ENCODE measurements at places on chromosomes 1 and 21.
A peak's percentile ranks its signal among the peaks of the same experiment; 100 is the strongest.

- peak; percentile 87 for DNase-seq
These were observed 35.8 kb downstream of the SLC2A1 start for GRCh38 chr1:42922687-42923366.

DNA sequence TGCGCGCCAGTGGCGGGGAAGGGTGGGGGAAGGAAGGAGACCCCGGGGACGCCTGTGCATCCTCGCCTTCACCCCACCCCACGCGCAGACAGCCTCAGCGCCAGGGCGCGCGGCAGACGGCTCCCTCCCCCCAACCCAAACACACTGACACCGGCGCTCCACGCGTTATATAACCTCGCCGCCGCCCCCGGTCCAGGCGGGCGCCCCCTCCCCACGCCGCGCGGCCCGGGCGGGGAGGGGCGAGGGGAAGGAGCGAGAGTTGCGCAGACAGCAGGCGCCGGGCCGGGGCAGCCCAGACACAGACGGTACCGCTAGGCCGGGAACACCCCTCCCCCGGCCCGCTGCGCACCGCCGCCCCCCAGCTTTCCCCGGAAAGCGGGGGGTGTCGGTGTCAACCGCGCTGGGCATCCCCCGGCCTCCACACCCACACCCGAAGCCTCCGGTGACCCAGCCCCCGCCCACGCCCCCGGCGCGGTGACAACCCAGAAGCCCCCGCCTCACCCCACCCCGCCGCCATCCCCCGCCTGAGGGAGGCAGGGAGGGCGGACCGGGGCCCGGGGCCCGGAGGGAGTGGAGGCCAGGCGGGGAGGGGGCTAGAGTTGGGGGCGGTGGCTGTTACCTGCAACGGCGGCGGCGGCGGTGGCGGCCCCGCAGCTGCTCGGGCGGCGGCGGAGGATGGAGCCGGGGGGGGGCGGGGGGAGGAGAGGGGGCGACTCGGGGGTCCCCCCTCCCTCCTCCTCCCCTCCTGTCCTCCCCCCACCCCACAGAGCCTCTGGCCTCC lies 432 bp downstream of the AKT3 start:
- DNase-seq, result peak; percentile 81

- DNase-seq, result no peak
These were observed 909 bp upstream of the PAXBP1 start for GRCh38 chr21:32772281-32773047.

DNA sequence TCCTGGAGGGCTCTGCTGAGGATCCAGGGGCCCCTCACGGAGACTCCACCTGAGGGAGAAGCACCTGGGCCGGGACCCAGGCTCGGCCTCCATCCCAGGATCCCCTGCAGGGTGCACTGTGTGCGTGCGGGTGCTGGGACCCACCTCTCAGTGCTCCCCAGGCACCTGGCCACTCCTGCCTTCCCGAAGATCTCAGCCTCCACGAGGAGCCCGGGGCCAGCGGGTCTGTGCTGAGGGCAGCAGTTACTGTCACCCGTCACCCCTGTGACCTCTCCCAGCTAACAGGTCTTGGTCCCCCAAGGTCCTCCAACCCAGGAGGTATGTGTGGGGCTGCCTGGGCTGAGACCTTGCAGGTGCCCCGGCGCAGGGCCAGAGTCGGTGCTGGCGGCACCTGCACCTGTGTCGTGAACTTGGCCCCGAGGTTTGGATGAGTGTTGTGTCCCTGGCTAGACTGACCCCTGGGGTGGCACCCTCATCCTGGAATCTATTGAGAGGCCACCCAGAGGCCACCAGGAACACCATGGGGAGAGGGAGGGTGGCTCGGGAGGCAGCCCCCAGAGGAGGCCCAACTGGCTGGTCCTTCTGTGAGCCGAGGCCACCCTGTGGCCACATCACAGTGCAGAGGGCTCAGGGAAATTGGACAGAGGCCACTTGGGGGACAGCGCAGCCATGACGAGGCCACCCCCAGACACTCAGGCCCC lies 17.7 kb downstream of the MORN1 start:
- no peak for DNase-seq

DNA sequence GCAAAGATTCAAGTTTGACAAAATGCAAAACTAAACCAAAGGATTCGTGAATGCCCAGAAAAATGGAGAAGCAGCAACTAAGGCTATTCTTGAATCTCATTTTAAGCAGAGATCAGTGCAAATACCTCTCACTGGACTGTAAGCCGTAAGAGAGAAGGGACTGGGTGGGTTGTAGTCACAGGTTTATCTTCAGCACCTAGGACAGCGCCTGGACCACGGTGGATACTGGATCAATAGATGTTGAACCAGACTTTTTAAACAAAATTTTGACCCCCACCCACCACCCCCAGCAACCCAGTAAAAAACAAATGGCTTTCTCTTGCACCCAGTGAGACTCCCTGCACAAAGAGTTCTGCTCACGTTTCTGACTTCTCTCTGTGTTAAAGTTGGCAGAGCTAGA lies 347.1 kb downstream of the AJAP1 start:
- DNase-seq, result peak; percentile 39

- no peak for DNase-seq
These were observed 297.3 kb upstream of the PROX1 start for GRCh38 chr1:213690341-213690917.

- DNase-seq, result no peak
These were observed 188.5 kb downstream of the TM2D1 start for GRCh38 chr1:61536174-61537108.

GRCh38 chr1:110235181-110235833 lies 25.2 kb downstream of the KCNC4 start:
- DNase-seq, result peak; percentile 59

- no peak for DNase-seq
These were observed 45.2 kb downstream of the EDN2 start for GRCh38 chr1:41439234-41439633.

- DNase-seq, result no peak
These were observed 172.7 kb upstream of the ZP4 start for GRCh38 chr1:238063454-238063853.
